ENCODE measurements at places on chromosomes 6 and 20.
A peak's percentile ranks its signal among the peaks of the same experiment; 100 is the strongest.

- DNase-seq = peak; percentile 50
Observed at GRCh38 chr6:5626727-5627426, 365.6 kb downstream of the FARS2 start.

DNA sequence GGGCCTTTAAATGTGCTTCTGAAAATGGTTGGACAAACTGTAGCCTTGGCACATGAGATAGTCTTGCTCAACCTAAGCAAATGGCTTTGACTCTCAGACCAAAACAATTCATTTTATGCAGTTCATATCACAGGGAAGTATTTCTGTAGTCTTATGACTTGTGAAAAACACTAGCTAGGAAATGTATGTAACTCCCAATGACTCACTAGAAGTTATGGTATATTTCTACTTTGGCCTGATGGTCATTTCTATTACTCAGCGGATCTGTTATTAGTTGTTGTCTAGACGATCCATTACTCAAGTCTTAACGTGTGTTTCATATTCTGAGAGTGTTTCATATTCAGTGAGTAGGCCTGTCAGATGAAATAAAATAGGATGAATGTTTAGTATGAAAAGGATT, 1333.5 kb downstream of the KHDRBS2 start:
- DNase-seq = no peak

DNA sequence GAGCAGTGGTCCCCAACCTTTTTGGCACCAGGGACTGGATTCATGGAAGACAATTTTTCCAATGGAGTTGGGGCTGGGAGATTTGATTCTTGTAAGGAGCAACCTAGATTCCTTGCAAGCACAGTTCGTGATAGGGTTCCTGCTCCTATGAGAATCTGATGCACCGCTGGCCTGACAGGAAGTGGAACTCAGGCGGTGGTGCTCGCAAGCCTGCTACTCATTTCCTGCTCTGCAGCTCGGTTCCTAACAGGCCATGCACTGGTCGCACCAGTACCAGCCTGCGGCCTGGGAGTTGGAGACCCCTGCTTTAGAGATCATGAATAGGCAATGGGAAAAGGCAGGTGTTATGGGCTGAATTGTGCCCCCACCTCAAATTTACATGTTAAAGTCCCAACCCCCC, 131.2 kb downstream of the PFDN4 start:
- DNase-seq = peak; percentile 9

- peak; percentile 22 for DNase-seq
Observed at GRCh38 chr6:138945354-138945753, 42.7 kb downstream of the REPS1 start.

DNA sequence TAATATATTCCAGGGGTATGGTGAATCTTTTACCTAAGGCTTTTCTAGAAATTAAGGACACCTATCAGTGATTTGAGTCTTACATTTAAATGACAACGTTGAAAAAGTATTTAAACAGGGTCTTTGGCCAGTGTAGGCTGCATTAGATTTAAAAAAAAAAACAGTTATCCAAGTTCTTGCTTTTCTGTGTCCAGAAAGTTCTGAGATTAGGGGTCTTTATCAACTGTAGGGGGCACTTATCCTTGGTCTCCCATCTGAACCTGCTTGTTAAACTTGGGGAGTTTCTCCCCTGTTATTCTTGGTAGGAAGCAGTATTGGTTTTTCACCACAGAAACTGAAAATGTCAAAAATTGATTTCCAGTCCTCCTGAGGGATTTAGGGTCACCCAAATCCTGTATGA, 155.9 kb upstream of the ZNF217 start:
- DNase-seq = no peak

GRCh38 chr20:33654680-33655161, 7.4 kb upstream of the C20orf144 start:
- DNase-seq = no peak

DNA sequence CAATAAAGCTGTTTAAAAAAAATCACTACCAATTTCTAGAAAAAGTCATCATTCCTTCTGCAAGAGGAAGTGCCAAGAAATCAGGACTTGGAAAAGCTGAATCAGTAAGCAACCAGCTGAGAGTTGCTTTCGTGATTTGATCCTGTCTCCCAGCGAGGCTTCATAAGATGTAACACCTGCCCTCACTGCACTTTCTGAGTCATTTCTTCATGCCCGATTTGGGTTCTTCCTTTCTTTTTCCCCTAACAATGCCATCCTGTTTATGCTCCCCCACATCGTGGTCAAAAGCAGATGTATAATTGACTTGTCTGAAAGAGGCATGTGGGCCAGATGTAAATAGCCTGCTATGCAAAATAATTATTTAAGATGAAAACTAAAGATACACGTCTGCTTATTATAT, 52.1 kb downstream of the RIPOR2 start:
- peak; percentile 69 for DNase-seq

GRCh38 chr6:28977341-28978132, 27.6 kb downstream of the ZNF311 start:
- DNase-seq = peak; percentile 42
